ENCODE measurements at places on chromosomes 16 and 17.

- no peak for DNase-seq
These were observed 74.1 kb upstream of the NKD1 start for GRCh38 chr16:50474138-50474537.

DNA sequence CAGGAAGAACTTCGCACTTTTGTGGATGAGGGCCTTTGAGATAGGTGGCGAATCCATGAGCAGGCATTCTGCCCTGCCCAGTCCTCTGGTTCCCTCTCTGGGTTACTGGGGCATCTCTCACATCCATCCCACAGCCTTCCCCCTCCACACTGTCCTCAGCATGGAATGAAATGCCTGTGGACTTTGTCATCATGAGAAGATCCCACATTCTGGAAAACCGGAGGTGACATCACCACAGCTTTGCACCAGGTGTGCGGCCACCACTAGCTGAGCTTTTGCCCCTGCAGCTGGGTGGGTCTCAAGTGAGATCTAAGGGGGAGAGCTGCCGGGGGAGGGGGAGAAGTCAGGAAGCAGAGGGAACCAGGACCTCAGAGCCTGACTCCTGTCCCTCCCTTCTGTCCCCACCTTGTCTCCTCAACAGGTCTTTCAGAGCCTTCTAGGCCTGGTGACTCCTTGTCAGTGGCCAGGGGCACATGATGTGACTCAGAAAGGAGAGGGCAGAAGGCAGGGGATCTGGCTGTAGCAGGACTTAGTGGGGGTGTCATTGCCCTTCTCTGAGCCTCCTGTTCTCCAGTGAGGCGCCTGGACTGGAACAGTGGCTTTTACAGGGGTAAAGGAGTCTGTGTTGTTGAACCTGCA lies 40.0 kb upstream of the DLX4 start:
- no peak for DNase-seq

DNA sequence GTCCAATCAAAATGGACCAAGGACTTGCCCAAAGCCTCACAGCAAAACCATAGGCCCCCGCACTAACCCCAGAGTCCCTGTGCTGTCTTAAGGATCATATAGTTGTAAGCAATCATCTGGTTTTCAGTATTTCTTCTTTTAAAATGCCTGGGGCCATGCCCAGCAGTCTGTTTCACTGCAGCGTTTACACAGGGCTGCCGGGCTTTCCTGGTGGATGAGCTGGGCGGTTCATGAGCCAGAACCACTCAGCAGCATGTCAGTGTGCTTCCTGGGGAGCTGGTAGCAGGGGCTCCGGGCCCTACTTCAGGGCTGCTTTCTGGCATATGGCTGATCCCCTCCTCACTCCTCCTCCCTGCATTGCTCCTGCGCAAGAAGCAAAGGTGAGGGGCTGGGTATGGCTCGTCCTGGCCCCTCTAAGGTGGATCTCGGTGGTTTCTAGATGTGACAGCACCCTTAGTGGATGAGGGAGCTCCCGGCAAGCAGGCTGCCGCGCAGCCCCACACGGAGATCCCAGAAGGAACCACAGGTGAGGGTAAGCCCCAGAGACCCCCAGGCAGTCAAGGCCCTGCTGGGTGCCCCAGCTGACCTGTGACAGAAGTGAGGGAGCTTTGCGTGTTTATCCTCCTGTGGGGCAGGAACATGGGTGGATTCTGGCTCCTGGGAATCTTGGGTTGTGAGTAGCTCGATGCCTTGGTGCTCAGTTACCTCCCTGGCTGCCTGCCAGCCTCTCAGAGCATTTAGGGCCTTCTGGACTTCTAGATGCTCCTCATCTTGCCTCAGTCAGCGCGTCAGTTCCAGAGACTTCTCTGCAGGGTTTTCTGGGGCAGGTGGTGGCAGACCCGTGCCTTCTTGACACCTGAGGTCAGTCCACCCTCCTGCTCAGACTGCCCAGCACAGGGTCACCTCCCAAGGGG lies 24.8 kb upstream of the STH start:
- no peak for DNase-seq

- no peak for DNase-seq
These were observed 364 bp upstream of the CETP start for GRCh38 chr16:56961386-56961785.

GRCh38 chr16:54654429-54654828 lies 276.2 kb upstream of the IRX5 start:
- DNase-seq: no peak

- no peak for DNase-seq
These were observed 21.9 kb downstream of the SEC14L5 start for GRCh38 chr16:4979736-4980660.

- DNase-seq: no peak
These were observed 551.5 kb downstream of the MAF start for GRCh38 chr16:79049040-79049439.

DNA sequence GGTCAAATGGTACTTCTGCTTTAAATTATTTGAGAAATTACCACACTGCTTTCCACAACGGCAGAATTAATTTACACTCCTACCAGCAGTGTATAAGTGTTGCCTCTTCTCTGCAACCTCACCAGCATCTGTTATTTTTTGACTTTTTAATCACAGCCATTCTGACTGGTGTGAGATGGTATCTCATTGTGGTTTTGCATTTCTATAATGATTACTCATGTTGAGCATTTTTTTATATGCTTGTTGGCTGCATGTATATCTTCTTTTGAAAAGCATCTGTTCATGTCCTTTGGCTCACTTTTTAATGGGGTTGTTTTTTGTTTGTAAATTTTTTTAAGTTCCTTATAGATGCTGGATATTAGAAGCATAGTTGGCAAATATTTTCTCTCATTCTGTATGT lies 446.7 kb downstream of the PMP22 start:
- DNase-seq: no peak

DNA sequence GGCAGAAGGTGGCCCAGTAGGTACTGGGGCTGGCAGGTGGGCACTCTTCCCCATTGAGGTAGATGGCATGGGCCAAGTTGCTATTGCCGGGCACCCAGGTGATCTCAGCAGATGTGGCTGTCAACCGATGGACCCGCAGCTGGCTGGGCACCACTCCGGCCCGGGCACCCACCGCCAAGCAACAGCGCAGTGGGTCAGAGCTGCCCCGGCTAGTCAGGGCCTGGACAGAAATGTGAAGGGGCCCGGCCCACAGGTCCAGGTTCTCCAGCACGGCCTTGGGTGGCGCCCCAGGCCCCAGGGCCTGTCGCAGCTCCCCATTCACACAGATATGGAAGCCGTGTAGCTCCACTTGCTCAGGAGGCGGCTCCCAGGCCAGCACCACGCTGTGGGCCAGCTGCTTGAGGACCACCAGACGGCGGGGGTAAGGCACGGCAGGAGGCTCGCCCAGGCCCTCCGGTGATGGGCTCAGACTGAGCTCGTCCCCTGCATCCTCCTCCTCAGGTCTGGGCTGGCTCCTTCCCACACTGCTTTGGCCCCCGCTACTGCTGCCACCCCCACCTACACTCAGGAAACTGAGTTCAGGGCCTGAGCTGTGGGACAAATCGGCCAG lies 16.5 kb downstream of the TSPOAP1 start:
- no peak for DNase-seq

- no peak for DNase-seq
These were observed 40.8 kb downstream of the RNF157 start for GRCh38 chr17:76199469-76199868.

DNA sequence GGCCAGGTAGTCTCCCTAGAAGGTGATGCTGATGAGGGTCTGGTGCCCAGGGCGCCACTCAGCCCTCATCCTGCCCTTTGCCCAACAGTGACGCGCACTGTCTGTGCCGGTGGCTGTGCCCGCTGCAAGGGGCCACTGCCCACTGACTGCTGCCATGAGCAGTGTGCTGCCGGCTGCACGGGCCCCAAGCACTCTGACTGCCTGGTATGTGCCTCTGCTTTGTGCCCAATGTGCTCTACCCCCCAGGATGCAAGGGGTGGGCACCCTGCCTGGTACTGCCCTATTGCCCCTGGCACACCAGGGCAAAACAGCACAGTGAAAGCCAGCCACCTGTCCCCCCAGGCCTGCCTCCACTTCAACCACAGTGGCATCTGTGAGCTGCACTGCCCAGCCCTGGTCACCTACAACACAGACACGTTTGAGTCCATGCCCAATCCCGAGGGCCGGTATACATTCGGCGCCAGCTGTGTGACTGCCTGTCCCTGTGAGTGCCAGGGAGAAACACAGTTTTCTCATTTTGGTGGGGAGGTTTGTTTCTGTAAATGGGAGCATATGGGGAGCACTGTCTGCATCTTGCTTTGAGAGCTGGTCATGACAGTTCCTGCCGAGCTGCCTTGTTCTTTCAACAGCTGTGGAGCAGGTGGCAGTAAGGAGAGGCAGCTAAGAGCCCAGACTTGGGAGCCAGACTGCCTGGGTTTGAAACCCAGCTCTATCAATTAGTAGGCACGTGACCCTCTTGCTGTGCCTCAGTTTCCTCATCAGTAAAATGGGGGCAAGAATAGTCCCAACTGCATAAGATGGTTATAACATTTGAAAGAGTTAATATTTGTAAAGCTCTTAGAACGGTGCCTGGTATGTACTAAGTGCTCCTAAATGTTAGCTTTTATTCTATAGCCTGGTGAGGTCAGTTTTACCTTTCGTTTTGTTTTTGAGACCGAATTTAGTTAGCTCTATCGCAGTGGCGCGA lies 10.4 kb downstream of the ERBB2 start:
- no peak for DNase-seq

GRCh38 chr16:10039220-10040096 lies 142.8 kb downstream of the GRIN2A start:
- DNase-seq: peak; percentile 37

DNA sequence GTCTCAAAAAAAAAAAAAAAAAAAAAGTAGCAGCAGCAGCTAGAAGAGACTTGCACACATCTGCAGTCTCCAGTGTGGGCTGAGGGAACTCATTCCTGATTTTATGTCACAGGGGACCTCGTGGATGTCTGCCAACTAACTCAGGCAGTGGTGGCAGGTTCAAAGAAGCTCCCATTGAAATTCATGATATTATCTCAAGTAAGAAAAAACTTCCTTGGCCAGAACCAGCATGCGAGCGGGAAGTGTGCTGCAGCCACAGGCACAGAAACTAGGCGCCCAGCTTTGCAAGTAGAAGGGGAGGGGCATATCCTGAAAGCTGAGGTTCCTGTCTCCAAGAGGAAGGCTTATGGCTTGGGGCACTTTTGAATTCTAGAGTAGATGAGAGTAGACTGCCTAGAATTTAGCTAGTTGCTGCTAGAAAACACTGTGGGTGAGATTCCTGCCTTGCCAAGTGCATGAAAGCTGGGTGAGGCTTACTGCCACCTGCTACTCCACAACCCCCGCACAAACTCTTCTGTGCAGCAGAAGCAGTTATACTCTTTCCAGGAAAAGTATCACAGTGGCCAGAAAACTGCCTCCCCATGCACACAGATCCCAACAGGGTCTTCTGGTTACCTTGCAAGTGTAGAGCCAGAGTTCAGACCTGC lies 603.8 kb upstream of the CA10 start:
- DNase-seq: no peak

GRCh38 chr17:38883592-38884526 lies 14.0 kb downstream of the LASP1 start:
- DNase-seq: peak; percentile 95

DNA sequence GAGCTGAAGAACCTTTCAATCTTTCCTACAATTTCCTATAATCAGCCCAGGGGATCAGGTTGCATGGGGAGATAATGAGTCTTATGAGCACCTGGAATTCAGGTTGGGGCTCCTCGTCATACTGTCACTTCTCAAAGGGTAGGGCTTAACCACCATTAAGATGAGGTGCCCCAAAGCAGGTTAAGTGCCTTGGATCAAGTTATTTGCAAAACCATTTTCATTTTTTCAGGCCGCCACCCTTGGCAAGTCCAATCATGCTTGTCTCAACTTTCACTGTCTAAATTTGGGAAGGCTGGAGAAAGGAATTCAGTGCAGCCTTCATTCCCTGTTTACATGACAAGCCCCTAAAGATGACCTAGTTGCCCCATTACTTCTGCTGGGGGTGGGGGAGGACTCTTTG lies 44.9 kb upstream of the TANGO6 start:
- DNase-seq: no peak

DNA sequence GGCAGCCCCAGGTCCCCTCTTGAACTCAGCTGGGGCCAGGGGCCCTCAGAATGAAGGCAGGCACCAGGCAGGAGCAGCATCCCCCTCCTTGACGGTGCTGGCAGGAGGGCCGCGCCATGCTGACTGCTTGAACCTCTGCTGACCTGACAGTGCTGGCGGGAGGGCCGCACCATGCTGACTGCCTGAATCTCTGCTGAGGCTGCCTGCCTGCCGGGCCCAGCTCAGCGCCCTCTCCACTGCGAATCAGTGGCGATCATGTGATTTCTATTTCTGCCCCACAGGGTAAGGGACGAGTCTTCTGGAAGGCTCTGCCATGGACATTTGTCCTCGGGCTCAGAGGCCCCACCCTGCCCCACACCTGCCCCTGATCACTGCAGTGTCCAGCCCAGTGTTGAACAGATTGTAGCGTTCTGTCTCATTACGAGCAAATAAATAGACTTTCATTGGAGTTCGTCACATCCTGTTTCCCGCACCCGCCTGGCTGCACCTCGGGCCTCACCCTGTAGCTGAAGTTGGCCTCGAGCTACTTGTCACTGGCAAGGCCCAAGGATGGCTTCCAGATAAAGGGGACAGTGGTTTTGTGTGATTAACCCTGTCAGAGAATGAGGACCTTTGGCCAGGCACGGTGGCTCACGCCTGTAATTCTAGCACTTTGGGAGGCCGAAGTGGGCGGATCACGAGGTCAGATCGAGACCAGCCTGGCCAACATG lies 8.6 kb downstream of the C16orf90 start:
- DNase-seq: no peak

DNA sequence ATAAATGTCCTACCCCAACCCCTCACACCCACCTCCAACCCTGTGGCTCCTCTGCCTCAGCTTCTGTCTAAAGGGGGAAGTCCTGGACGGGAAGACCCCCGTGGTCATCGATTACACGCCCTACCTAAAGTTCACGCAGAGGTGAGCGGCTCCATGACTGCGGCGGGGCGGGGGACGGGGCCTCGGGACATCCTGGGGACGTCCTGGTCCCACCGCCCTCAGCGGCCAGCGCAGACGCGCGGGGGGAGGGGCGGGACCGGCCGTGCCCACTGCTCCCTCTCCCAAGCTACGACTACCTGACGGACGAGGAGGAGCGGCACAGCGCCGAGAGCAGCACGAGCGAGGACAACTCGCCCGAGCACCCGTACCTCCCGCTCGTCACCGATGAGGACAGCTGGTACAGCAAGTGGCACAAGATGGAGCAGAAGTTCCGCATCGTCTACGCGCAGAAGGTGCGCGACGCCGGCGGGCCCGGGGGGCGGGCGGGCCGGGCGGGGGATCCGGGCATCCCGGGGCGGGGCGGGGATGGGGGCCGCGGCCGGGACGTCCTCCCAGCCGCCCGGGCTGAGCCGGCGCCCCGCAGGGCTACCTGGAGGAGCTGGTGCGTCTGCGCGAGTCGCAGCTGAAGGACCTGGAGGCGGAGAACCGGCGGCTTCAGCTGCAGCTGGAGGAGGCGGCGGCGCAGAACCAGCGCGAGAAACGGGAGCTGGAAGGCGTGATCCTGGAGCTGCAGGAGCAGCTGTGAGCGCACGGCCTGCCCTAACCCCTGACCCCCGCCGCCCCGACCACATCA lies 6.7 kb downstream of the RUNDC3A start:
- DNase-seq: no peak

- DNase-seq: no peak
These were observed 57.1 kb downstream of the GTF3C1 start for GRCh38 chr16:27492588-27492979.

- no peak for DNase-seq
These were observed 28.5 kb downstream of the MXRA7 start for GRCh38 chr17:76682296-76682695.
